Cerebellar nuclear complex (tissue), 1 donor: ENCODE measurements at places on chromosomes 6 and 20.
A peak's percentile ranks its signal among the peaks of the same experiment; 100 is the strongest.

DNA sequence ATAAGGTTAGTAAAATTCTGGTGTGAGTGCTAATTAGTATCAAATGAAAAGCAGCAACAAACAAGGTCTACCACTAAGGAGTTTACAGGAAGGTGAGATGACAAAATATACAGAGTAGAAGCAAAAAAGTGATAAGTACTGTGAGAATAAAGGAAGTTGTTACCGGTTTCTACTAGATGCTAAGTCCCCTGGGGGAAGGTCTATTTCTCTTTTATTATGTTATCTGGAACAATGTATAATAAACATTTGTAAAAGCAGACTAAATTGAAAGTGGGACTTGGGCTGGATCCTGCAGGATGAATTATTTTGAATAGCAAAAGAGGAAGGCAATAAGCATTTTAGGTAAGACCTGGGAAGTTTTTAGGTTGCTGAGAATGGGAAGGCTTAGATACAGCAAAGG, 158.7 kb upstream of the SLC22A16 start:
- no peak for DNase-seq

- DNase-seq: no peak
Measured at GRCh38 chr6:165705941-165706340, 42.9 kb upstream of the PDE10A start.

- no peak for DNase-seq
Measured at GRCh38 chr6:36430351-36430750, 12.3 kb downstream of the PXT1 start.

- DNase-seq: no peak
Measured at GRCh38 chr20:16528078-16528477, 45.2 kb downstream of the KIF16B start.

DNA sequence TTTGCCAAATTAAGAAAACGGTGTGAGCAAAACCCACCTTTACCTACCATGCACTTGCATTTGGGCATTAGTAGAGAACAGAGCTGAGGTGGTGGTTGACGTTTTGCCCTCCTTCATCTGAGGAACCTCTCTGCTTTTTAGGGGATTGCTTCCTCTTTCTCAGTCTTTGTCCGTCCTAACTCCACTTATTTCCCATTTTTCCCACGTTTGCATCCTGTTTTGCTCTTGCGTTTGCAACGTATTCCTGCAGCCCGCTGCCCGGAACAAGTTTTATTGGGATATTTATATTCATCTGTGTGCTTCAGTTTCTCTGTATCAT, 374 bp upstream of the SERINC1 start:
- no peak for DNase-seq

DNA sequence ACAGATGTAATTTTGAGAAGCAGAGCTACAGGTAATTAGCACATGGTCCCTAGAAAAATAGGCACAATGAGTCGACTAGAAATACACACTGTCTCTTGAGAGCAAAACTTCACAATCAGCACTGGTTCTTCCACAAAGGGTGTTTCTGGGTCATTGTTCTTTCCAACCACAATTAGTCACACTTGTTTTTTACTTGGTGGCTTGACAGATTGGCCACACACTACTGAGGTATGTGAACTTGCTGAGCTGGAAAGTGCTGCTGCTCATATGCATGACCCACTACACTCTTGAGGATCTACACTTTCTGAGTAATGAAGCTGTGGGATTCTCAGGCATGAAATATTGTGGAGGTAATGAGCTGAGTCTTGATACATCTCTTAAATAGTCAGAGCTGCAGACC, 347.7 kb downstream of the BCKDHB start:
- no peak for DNase-seq

- peak; percentile 62 for DNase-seq
Measured at GRCh38 chr6:29653452-29654038, 3.3 kb upstream of the MOG start.

DNA sequence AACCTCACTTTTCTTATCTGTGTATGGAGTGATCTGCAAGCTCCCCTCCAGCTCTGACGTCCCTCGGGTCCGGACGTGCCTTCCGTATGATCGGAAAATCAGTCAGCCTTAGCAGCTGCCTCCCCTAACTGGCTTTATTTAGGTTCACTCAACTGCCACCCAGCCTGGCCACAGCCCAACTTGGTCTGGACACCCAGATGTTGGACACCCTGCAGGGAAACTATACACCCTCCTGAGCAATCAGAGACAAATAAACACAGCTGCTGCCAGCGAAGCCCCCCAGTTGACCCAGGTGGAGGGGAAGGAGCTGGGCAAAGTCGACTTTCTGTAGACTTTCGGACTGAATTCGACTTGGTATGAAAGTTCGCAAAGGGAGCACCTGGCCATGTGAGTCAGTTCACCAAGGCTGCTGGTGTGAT, 28.9 kb downstream of the TBC1D7 start:
- DNase-seq: no peak

- DNase-seq: no peak
Measured at GRCh38 chr20:49585585-49586245, 17.8 kb upstream of the PTGIS start.

DNA sequence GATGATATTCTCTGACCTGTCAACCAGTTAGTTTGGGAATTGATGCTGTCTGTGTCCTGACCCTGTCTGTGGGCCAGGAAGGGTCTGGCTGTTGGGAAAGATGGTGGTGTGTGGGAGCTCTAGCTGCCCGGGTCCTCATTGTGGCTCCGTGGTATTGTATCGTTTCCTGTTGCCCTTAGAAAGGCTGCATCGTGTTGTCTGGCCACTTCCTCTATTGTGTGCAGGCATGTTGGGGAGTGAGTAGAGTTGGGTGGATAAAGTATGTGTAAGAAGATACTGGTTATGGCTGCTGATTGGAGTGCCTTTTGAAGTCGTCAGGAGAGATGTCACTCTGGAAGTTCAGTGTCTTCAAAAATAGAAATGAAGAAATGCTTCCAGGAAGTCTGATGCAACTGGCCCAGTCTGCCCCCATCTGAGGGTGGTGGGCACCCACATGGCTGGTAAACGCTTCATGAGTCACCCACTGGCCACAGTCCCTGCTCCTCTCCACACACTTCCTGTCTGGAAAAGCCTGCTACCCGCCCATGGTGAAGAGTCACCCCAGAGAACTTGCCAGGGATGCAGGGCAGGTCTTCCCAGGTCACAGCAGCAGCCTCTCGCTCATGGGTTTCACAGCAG, 27.9 kb downstream of the PPARD start:
- no peak for DNase-seq

DNA sequence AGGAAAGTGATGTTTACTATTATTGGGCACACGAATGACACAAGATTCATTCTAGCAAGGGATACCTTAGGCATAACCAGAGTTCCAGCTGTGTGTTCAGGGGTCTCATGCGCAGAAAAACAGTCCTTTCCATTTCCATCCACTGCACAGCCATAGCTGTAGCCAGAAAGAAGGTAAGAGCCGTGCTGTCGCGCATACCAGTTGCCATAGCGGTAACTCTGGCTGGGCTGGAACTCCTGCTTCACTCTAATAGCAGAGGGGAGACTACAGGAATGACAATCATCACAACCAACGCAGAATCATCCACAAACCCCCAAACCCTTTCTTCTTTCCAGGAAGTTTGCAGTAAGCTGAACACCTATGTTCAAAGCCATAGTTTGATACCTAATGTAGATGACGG, 7.5 kb downstream of the C6orf52 start:
- DNase-seq: no peak

- DNase-seq: no peak
Measured at GRCh38 chr20:13142143-13142542, 78.9 kb upstream of the ISM1 start.

- DNase-seq: peak; percentile 40
Measured at GRCh38 chr20:34557936-34558319, 590 bp upstream of the MAP1LC3A start.

DNA sequence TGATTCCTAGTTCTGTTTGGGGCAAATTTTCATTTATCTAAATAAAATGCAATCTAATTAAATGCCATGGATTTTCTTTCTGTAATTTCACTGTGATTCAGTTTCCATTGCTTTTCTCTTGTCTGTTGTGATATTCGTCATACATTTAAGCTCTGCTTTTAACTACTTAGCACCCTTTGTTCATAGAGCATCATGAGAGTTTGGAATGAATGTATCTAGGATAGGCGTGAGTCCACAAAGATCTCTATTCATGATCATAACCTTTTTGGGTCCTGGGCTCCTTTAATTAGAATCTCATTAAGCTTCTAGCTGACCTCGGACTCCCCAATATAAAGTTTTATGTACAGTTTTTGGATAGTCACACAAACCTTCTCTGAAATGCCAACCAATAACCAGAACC, 32.9 kb downstream of the ZBTB2 start:
- DNase-seq: no peak

DNA sequence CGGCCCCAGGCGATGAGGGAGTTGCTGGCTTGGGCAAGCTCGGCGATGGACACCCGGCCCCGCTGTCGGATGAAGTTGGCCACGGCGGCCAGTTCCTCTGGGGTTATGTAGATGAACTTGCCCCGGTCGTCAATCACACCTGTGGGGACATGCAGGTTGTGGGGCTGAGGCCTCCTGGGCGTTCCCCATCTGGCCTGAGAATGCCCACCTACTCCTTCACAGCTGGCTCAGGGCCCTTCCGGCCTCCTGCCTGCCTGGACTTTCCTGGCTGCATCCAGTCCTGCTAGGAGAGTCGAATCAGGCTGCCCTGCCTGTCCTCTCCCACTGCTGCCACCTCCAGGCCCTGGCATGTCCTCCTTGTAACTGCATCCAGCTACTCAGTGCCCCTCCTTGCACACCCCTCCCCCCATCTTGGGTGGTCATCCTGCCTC, 13.8 kb downstream of the DDRGK1 start:
- DNase-seq: no peak

DNA sequence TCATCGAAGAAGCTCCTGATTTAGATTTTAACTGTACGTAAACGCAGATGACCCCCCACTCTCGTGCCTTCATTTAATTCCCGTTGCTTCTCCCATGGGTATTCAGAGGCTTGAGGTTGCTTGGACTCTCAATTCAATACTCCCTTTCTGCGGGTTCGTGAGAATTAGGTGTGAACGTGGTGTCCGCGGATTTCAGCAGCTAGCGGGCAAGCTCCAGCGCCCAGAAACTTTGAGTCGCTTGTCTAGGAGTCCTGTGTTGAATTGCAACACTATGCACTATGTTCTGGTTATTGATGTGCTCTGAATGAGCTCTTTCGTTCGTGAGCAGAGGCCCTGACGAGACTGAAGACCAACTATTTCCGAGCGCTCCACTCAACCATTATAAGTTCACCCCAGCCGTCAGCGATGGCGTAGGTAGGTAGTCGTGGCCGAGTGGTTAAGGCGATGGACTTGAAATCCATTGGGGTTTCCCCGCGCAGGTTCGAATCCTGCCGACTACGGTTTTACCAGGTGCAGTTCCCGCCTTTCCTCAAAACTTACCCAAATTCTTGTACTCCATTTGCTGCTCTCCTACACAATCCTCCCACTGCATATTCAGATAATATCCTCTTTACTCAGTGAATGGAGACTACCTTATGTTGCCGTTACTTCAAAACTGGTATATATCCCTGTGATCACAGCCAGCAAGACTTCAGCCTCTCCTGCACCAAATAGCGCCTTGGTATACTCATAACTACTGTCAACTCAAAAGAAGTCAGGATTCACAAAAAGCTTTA, 72.6 kb upstream of the ZNF184 start:
- DNase-seq: no peak

GRCh38 chr6:24922170-24922569, 13.6 kb downstream of the RIPOR2 start:
- no peak for DNase-seq

DNA sequence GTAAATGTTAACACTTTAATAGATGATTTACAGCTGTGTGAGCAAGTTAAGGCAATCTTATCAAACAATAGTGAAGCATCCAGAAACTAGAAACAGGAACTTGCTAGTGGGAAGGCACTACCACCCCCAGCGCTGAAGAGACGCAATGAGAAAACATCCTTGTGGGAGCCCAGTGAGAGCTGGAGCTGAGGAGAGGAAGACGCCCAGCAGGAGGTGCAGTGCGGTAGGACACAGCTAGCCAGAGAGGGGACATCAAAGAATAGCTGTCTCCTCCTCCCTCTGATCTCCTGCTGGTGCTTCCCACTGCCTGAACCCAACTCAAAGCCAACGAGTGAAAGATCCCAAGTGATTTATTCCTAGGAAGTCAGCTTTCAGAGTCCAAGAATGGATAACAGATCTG, 140.3 kb downstream of the COL12A1 start:
- DNase-seq: no peak

- DNase-seq: no peak
Measured at GRCh38 chr6:133985970-133986369, 32.9 kb downstream of the TBPL1 start.

DNA sequence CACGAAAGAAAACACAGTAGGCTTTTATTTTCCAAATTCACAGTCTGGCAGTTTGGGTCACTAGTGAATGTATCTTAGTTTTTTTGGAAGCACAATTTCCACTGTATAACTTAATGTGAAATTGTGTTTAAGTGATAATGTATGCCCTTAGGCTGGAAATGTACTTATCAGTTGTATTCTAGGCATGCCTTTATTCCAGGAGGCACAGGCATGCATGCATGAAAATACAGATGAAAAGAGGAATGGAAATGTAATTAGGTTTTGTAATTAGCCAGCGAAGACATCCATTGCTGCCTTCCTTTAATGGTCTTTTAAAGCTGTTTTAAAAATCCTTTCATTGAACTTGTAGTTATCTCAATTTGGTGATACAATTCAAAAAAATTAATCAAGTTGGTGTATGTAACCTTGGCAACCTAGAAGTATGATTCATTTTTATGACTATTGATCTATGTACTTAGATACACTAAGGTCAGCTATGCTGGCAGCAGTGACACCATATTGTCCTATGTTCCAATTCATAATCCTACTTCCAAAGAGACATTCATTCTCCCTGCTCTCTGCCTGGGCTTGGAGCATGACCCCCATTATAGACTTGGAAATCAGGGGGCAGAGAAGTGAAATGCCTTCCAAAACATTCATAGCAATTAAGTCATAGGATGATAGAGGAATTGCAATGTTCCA, 73.1 kb downstream of the SNAP25 start:
- DNase-seq: no peak

DNA sequence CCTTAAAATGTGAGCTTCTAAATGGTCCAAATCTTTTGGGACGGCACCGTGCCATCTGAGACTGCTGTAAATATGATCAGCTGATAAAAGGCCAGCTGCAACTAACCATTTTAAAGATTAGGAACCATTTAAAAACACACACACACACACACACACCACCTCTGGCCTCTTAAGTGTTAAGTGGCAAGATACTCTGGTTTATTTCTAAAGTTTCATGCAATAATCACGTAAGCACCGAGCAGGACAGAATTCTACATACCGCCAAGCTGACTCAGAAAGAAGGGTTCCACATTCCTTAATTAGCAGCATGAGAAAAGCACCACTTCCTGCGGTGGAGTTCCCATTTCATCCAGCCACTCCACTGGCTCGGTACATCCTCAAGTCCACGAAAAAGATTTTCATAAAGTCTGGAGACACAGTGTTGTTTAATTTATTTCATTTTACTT, 17.8 kb upstream of the ZNF217 start:
- DNase-seq: no peak
